Choroid plexus epithelial cell (primary cell): ENCODE measurements at places on chromosomes 13 and 19.

- DNase-seq: peak; percentile 3
Measured at GRCh38 chr13:108444448-108444847, 174.9 kb downstream of the TNFSF13B start.

DNA sequence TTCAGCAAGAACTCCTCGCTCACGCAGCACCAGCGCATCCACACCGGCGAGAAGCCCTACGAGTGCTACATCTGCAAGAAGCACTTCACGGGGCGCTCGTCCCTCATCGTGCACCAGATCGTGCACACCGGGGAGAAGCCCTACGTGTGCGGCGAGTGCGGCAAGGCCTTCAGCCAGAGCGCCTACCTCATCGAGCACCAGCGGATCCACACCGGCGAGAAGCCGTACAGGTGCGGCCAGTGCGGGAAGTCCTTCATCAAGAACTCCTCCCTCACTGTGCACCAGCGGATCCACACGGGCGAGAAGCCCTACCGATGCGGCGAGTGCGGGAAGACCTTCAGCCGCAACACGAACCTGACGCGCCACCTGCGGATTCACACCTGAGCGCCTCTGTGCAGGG is 20.6 kb upstream of the SMIM17 start:
- no peak for DNase-seq

- no peak for DNase-seq
Measured at GRCh38 chr19:28889941-28890670, 322.8 kb downstream of the UQCRFS1 start.

GRCh38 chr13:28047757-28048388 is 52.5 kb downstream of the FLT3 start:
- DNase-seq: peak; percentile 41

- DNase-seq: peak; percentile 45
Measured at GRCh38 chr13:105207572-105208293, 1327.7 kb downstream of the EFNB2 start.

DNA sequence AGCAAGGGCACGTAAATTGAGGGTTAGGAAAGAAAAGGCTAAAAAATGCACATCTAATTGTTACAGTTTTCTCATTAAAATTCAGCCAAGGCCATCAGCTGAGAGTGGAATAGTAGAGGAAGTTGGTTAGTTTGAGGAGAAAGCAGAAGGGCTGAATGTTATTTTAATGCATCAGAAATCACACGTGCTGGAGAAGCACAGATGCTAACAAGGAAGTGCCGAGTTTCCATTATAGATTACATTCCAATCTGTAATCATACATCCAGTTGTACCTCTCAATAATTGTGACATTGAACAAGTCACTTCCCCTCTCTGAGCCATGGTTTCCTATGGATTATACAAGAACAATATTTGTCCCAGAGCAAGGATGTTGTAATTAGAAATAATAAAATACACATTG is 25.1 kb downstream of the FPR3 start:
- DNase-seq: no peak

- DNase-seq: no peak
Measured at GRCh38 chr13:76656500-76656899, 229.7 kb downstream of the KCTD12 start.

- DNase-seq: no peak
Measured at GRCh38 chr19:2229103-2230032, 6.8 kb downstream of the PLEKHJ1 start.

DNA sequence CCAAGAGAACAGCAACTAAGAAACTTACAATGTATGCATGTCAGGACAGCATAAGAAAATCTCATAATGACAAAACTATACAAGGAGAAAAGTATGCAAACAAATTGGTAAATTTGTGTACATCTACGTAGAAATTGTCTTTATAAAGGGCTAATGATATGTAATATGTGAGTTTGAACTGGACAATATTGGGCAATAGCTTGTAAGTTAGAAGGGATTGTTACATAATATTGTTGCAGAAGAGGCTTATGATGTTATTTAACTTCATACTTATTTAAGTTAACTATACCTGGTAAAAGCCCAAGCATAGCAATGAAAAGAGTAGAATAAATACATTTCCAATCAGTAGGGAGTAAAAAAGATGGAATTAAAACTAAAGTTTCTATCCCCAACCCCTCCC is 134.0 kb downstream of the MAB21L1 start:
- DNase-seq: no peak

GRCh38 chr13:103945836-103946235 is 879.6 kb upstream of the SLC10A2 start:
- peak; percentile 46 for DNase-seq

DNA sequence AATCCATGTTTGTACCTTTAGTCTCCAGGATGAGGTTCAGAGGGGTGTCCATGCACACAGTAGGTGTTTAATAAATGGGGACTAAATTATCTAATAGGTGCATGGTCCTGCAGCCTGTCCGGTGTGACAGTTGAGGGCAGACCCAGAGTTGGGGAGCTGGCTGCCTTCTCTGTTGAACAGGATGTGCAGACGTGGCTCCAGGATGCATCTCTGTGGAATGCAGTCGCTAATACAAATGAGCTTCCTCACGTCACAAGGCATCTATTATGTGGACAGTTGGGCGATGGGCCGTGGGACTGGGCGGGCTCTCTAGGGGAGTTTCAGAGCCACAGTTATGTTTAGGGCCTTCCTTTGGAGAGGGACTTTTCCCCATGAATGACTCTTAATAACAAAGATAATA is 71.0 kb downstream of the SIPA1L3 start:
- peak; percentile 80 for DNase-seq

GRCh38 chr13:28657784-28658538 is 969 bp upstream of the POMP start:
- peak; percentile 60 for DNase-seq

DNA sequence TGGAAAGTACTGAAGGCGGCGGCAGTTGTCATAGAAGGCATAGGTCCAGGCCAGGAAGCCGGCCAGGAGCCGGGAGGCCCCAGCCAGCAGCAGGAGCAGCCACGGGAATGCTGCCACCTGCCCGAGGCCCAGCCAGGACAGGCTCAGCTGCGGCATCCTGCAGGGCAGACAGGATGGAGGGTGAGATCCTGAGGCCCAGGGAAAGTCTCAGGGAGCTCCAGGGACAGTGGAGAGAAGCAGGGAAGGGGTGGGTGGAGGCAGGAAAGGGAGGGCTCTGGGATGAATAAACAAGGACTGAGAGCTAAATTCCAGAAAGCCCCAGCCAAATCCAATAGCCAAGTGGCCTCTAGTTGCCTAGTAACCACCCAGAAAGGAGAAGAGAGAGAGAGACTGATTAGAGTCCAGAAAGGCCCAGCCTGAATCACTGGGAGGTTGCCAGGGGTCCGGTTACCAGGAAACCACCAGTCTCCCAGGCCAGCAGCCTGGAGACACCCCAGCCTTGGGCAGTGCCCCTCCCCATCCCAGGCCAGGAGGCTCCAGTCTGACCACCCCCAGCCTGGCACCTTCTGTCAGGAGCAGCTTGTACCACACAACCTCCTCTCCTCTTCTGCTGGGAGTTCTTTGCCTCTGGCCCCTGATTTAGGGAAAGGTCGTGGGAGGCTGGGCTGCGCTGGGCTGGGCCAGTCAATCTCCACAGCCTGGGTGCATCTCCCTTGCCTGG is 7.5 kb upstream of the OR10H5 start:
- DNase-seq: peak; percentile 0

DNA sequence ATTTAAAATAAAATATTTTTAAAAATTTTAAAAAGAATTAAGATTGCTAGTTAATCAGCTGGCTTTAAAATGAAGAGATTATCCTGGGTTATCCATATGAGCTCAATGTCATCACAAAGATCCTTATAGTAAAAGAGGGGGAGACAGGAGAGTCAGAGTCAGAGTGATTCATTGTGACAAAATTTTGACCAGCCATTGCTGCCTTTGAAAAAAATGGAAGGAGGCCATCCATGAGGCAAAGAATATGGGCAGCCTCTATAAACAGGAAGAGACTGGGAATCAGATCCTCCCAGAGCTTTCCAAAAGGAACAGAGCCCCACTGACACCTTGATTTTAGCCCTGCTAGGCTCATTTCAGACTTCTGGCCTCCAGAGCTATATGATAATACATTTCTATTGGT is 9.3 kb upstream of the RUBCNL start:
- DNase-seq: no peak

GRCh38 chr19:39308531-39309304 is 11.9 kb downstream of the LRFN1 start:
- DNase-seq: no peak

GRCh38 chr19:1272423-1273262 is 2.7 kb upstream of the FAM174C start:
- no peak for DNase-seq

GRCh38 chr13:27283906-27284493 is 13.4 kb downstream of the RASL11A start:
- peak; percentile 43 for DNase-seq

DNA sequence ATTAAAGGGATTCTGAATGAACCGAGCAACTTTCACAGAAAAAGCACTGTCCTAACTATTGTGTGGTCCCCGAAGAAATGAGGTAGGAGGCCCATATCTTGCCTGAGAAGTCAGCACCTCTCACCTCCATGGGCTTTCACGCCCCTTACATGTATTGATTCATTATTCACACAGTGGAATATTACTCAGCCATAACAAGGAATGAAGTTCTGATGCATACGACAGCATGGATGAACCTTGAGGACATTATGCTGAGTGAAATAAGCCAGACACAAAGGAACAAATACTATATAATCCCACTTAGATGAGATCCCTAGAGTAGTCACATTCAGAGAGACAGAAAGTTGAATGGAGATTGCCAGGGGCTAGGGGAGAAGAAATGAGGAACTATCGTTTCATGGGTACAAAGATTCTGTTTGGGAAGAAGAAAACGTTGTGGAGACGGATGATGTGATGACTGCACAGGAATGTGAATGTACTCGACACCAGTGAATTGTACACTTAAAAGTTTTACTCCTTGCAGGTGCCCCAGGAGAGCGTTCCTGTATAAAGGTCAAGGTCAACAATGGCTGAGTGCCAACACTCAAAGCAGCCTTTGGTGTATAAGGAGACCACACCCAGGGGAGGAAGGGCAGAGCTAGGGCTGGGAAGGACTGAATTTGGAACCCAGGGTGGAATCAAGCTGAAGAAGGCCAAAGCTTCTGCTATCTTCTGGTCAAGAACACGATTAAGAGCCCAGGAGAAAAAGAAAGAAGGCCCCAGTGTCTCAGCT is 22.5 kb downstream of the ZIC5 start:
- DNase-seq: no peak

DNA sequence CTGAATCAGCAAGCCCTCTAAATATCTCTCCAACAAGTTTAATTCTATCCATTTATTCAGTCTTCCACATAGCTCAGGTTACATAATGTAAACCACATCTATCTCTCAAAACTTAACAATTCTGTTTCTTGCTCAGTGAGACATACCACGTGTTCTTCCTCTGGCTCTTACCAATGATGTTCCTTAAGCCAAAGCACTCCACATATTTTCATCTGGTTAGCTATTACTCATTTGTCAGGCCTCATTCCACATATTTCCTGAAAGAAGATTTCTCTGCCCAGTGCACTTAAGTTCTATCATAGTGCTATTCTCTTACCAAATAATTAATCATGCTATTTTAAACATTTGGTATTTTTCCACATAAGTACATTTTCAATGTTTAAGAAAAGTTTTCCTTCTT is 403.3 kb upstream of the ATXN8OS start:
- DNase-seq: peak; percentile 20

GRCh38 chr13:111384441-111385182 is 64.2 kb downstream of the TEX29 start:
- no peak for DNase-seq

DNA sequence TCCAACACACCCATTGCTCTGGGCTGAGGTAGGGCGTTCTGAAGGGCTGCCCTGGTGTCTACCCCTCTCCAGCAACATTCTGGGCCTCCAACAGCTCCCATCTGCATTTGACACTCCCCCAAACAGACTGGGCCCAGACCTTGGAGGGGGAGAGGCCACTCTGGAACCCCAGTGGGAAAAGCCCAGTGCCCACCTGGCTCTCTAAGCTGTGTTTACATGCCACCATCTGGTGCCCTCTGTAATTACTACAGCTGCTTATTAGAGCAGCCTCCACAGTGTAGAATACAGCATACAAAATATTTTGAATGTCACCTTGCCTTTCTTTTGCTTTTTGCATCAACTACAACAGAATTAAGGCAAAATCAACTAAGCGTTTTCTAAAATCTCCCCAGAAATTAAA is 35.8 kb upstream of the TM9SF2 start:
- DNase-seq: no peak

- DNase-seq: no peak
Measured at GRCh38 chr13:79432992-79433391, 26.9 kb upstream of the RBM26 start.

DNA sequence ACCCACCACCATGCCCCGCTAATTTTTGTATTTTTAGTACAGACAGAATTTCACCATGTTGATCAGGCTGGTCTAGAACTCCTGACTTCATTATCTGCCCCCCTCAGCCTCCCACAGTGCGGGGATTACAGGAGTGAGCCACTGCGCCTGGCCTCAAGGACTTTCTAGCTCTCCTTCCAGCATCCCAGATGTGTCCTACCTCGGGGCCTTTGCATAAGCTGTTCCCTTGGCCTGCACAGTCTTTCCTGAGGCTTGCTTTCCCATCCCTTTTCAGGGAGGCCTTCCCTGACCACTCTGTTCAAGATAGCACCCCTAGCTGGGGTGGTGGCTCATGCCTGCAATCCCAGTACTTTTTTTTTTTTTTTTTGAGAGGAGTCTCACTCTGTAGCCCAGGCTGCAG is 14.3 kb upstream of the BCAM start:
- no peak for DNase-seq

- no peak for DNase-seq
Measured at GRCh38 chr13:112131713-112132113, 64.8 kb downstream of the SOX1 start.

GRCh38 chr19:40687525-40688016 is 2.9 kb downstream of the NUMBL start:
- DNase-seq: peak; percentile 47

DNA sequence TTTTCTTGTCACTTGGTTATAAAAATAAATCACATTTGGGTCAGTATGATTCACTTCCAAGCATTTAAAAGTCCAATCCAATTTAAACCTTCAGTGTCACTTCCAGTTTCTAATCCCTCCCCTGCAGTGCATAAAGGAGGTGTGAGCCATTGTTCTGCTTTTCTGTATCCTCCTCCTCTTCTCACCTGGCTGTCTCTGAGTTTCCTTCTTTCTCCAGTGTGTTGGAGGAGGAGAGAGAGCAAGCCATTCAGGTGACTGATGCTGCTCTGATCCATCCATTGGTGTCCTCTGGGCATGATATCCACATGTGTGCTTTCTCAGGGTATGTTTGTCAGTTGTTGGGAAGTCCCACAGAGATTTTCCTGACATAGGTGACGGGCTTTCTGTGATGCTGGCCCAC is 1.2 kb downstream of the NUDT15 start:
- no peak for DNase-seq
